ENCODE measurements at places on chromosomes 2 and 18.
A peak's percentile ranks its signal among the peaks of the same experiment; 100 is the strongest.

DNA sequence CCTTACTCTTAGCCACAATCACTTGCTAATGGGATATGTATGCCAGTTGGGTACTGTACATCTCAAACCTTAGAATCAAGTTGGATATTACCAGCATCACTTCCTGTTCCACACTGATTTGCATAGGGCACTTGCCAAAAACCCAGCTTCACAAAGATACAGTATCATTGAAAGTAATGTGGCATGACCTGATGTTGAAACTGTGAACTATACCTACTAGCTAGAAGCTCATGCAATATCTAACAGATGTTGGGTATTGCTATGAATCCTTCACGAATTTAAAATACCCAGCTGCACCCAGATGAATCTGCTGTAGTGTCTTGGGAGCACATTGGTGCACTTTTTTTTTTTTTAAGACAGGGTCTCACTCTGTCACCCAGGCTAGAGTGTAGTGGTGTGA, 6.5 kb upstream of the STAMBP start:
- no peak for DNase-seq

GRCh38 chr2:66013456-66013855, 421.5 kb upstream of the MEIS1 start:
- no peak for DNase-seq

DNA sequence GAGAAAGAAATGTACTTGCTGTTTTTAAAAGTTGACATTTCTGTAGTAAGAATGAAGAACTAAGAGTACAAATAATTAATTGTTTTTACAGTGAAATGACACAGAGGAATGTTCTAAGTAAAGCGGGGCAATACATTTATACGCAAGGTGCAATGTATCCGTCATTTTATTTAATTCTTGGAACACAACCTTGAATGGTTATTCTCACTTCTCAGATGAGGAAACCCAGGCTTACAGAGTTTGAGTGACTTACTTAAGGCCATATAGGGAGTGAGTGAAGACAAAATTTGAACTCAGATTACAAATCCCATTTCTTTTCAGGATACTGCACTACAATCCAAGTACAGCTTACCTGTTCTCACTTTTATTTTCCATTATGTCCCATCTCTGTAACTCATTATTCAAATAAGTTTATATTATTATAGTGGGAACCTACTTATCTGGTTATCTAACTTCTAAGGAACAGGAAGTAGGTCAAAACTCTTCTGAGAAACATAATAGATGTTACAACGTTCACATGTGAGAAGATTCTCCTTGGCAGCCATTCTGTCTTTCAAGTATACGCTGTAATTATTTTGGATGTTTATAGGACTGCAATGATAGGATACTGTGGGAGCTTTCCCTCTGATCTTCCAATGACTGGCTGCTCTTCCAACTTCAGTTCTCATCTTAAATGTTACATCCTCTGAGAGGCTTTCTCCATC, 12.3 kb upstream of the STK17B start:
- DNase-seq = no peak

DNA sequence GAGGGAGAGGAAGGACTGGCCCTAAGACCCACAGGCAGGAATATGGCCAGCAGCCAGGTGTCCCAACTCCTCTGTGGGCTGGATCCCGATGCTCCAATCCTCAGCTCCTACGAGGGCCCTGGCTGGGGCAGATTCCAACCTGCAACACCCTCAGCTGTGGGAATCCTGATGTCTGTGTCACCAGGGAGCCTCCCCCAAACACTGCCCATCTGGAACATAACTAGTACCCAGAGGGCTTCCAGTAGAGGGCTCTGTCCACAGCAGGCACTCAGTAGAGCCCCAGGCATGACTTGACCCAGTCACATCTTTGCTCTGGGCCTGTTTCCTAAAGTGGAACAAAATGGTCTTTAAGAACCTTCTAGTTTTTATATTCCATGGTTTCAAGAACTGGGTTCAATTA, 20.6 kb upstream of the LOXHD1 start:
- DNase-seq = no peak

GRCh38 chr2:120079647-120080046, 66.8 kb downstream of the EPB41L5 start:
- no peak for DNase-seq

DNA sequence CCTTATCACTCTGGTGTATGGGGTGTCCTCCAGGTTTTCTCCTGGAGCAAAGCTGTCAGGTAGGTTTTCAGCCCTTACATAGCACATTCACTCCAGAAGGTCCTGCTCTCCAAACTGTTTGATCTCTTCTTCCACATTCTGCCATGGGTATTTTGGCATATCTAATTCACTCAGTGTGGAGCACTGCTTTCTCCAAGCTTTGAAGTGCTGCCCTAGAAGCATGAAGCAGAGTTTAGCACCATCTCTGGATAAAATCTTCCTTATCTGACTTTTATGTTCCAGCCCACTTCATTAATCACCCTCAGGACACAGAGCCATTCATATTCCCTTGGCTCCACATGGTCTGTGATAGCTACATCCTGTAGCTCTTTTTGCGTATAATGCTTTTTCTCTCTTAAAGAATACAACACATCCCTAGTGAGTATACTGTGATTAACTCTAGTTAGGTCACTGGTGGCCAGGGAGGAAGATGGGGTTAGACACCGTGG, 56.7 kb upstream of the ARHGAP28 start:
- no peak for DNase-seq

- DNase-seq = peak; percentile 37
Observed at GRCh38 chr2:222756951-222757650, 85.6 kb downstream of the MOGAT1 start.

GRCh38 chr18:3179430-3180089, 40.2 kb downstream of the MYOM1 start:
- DNase-seq = no peak

GRCh38 chr2:239870276-239870675, 154.9 kb downstream of the NDUFA10 start:
- DNase-seq = no peak
